Suprapubic skin (tissue), 4 donors: ENCODE measurements at places on chromosomes 3 and 15.

DNA sequence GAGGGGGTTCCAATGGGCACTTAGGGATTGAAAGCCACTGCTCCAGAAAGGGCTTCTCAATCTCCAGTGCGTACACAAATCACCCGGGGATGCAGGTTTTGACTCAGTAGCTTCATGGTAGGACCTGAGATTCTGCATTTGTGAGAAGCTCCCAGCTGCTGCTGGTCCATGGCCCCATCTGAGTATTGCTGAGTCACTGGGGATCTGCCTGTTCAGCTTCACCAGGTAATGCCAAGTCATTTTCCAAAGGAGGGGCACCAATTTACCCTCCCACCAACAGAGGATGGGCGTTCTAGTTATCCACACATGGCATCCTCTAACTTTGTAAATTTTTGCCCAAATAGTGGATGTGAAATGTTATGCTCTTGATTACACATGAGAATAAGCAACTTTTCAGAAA is 12.9 kb upstream of the CEMIP start:
- H3K27ac ChIP-seq, result no peak overlapping the region
- no peaks in the 10 kb centered on the region for H3K27me3 ChIP-seq
- H3K4me1 ChIP-seq, result no peaks in the 10 kb centered on the region
- no peak overlapping the region for H3K4me3 ChIP-seq

- DNase-seq, result no peak
- no peaks in the 10 kb centered on the region for H3K4me1 ChIP-seq
- no peaks in the 10 kb centered on the region for H3K36me3 ChIP-seq
- H3K27ac ChIP-seq, result no peak overlapping the region
These were observed 369.0 kb downstream of the ULK4 start for GRCh38 chr3:41592753-41593510.

DNA sequence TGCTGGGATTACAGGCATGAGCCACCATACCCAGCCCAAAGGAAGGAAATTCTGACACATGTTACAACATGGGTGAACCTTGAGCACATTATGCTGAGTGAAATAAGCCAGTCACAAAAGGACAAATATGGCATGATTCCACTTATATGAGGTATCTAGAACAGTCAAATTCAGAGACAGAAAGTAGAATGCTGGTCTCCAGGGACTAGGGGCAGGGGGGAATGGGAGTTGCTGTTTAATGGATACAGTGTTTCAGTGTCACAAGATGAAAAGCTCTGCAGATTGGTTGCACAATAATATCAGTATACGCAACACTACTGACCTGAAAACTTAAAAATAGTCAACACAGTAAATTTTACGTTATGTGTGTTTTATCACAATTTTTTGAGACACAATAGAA is 4.1 kb downstream of the SPATA12 start:
- DNase-seq, result peak; percentile 61
- H3K36me3 ChIP-seq, result no peaks in the 10 kb centered on the region
- H3K27me3 ChIP-seq, result no peaks in the 10 kb centered on the region

DNA sequence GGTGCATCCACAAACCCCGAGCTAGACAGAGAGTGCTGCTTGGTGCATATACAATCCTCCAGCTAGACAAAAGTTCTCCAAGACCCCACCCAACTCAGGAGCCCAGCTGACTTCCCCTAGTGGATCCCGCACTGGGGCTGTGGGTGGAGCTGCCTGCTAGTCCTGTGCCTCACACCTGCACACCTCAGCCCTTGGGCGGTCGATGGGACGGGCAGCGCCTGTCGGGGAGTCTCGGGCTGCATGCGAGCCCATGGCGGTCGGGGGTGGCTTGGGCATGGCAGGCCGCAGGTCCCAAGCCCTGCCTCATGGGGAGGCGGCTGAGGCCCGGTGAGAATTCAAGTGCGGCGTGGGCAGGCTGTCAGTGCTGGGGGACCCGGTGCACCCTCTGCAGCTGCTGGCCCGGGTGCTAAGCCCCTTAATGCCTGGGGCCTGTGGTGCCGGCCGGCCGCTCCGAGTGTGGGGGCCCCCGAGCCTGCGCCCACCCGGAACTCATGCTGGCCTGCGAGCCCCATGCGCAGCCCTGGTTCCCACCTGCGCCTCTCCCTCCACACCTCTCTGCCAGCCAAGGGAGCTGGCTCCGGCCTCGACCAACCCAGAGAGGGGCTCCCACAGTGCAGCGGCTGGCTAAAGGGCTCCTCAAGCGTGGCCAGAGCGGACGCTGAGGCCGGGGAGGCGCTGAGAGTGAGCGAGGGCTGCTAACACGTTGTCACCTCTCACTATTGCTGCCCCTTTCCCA is 31.0 kb downstream of the ZNF589 start:
- no peak overlapping the region for H3K4me3 ChIP-seq
- H3K27me3 ChIP-seq, result no peaks in the 10 kb centered on the region
- peaks cover 1% of the 10 kb centered on the region for H3K36me3 ChIP-seq
- no peak for DNase-seq
- no peak overlapping the region for H3K27ac ChIP-seq
- peaks cover 35% of the 10 kb centered on the region for H3K4me1 ChIP-seq

DNA sequence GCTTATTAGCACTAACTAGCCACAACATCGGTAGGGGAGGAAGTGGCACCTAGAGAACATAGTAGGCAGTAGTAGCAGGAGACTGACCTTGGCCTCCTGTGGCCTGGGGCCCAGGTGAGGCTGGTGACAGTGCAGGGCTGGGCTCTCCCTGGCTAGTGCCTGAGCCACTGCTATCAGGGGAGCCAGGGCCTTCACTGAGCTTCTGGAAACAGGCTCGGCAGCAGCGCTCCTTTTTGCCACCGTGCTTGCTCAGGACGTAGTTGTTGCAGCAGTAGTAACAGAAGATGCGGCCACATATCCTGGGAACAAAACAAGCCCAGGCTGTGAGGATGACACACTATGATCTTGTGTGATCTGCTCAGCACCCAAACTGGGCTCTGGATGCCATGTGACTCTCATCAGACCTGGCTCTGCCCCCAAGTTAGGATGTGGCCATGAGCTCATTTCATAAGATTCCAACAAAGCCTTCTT is 15.1 kb downstream of the CXCR6 start:
- H3K27ac ChIP-seq, result peak overlapping the region; percentile 58
- DNase-seq, result no peak
- H3K4me1 ChIP-seq, result peaks cover 8% of the 10 kb centered on the region
- H3K36me3 ChIP-seq, result peaks cover 99% of the 10 kb centered on the region

- H3K27me3 ChIP-seq, result no peaks in the 10 kb centered on the region
- no peaks in the 10 kb centered on the region for H3K4me1 ChIP-seq
- no peaks in the 10 kb centered on the region for H3K36me3 ChIP-seq
- DNase-seq, result no peak
- H3K4me3 ChIP-seq, result no peak overlapping the region
These were observed 129.2 kb upstream of the SUCLG2 start for GRCh38 chr3:67783281-67784250.

GRCh38 chr3:160754855-160755747 is 930 bp upstream of the PPM1L start:
- H3K4me1 ChIP-seq, result peaks cover 39% of the 10 kb centered on the region
- peak overlapping the region; percentile 90 for H3K27ac ChIP-seq
- H3K4me3 ChIP-seq, result peak overlapping the region; percentile 63
- no peaks in the 10 kb centered on the region for H3K36me3 ChIP-seq
- peak; percentile 93 for DNase-seq

GRCh38 chr3:87413814-87414213 is 137.4 kb upstream of the POU1F1 start:
- no peaks in the 10 kb centered on the region for H3K27me3 ChIP-seq
- no peak overlapping the region for H3K27ac ChIP-seq

- DNase-seq, result no peak
- no peaks in the 10 kb centered on the region for H3K4me1 ChIP-seq
- no peak overlapping the region for H3K27ac ChIP-seq
- H3K4me3 ChIP-seq, result no peak overlapping the region
- no peaks in the 10 kb centered on the region for H3K27me3 ChIP-seq
- no peaks in the 10 kb centered on the region for H3K36me3 ChIP-seq
These were observed 164.3 kb downstream of the ECT2 start for GRCh38 chr3:172914854-172915253.

DNA sequence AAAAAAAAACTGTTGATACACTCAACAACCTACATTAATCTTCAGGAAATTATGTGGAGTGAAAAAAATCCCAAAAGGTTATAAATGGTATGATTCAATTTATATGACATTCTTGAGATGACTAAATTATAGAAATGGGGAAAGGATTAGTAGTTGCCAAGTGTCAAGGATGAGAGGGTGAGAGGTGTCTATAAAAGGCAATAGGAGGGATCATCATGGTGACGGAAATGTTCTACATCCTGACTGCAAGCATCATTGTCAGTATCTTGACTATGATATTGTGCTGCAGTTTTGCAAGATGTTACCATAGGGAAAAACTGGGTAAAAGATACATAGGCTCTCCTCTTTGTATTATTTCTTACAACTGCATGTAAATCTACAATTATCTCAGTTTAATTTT is 125.6 kb downstream of the FRMD5 start:
- no peaks in the 10 kb centered on the region for H3K36me3 ChIP-seq
- no peak for DNase-seq
- no peak overlapping the region for H3K4me3 ChIP-seq
- no peak overlapping the region for H3K27ac ChIP-seq
- H3K4me1 ChIP-seq, result no peaks in the 10 kb centered on the region

DNA sequence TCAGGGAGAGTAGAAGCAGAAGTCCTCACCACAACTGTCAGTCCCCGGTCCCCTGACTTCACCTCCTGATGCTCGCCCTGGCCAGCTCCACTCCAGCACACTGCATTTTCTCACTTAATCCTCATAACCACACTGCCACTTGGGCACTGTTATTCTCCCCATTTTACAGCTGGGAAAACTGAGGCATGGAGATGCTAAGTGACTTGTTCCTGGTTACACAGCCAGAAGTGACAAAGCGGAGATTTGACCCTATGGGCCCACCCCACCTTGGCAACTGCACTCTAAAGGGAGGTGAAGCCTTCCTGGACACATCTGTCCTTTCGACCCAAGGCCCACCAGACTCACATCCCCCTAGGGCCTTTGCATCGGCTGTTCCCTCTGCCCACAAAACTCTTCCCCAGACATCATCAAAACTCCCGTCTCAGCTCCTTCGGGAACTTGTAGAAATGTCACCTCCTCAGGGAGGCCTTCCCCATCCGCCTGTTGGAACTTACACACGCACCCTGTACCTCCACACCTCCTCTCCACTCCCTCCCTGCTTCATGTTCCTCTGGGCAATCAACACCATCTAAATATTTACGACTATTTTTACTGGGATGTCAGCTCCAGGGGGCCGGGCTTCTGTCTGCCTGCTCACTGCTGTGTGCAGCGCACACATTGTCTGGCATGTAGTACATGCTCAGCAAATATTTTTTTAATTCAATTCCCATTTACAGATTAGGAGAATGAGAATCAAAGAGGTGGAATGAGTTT is 3.1 kb downstream of the GRIP2 start:
- H3K4me3 ChIP-seq, result no peak overlapping the region
- no peaks in the 10 kb centered on the region for H3K36me3 ChIP-seq
- DNase-seq, result no peak
- peaks cover 33% of the 10 kb centered on the region for H3K4me1 ChIP-seq
- H3K27me3 ChIP-seq, result peaks cover 8% of the 10 kb centered on the region

- DNase-seq, result no peak
- H3K27me3 ChIP-seq, result no peaks in the 10 kb centered on the region
- H3K4me1 ChIP-seq, result no peaks in the 10 kb centered on the region
- no peaks in the 10 kb centered on the region for H3K36me3 ChIP-seq
- no peak overlapping the region for H3K27ac ChIP-seq
- H3K4me3 ChIP-seq, result no peak overlapping the region
These were observed 277.6 kb downstream of the THSD4 start for GRCh38 chr15:71392861-71393283.

DNA sequence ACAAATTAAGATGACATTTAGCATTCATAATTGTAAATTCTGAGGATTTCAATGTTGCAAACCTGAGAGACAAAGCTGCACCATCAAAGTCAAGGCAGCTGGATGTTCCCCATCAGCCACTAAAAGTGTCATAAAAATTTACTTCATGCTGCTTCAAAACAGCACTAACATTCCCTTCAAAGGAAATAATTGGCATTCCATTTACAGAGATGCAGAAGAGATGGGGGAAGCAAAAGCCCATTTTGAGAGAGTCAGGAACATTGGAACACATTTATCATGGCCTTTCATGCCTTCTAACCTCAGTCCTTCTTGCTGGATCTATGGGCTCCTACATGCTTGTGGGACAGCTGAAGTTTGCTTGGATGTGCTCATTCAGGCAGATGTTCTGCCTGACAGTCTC is 6.4 kb upstream of the TMEM158 start:
- DNase-seq, result no peak
- no peak overlapping the region for H3K4me3 ChIP-seq
- H3K27ac ChIP-seq, result no peak overlapping the region
- H3K36me3 ChIP-seq, result no peaks in the 10 kb centered on the region
- peaks cover 4% of the 10 kb centered on the region for H3K27me3 ChIP-seq

DNA sequence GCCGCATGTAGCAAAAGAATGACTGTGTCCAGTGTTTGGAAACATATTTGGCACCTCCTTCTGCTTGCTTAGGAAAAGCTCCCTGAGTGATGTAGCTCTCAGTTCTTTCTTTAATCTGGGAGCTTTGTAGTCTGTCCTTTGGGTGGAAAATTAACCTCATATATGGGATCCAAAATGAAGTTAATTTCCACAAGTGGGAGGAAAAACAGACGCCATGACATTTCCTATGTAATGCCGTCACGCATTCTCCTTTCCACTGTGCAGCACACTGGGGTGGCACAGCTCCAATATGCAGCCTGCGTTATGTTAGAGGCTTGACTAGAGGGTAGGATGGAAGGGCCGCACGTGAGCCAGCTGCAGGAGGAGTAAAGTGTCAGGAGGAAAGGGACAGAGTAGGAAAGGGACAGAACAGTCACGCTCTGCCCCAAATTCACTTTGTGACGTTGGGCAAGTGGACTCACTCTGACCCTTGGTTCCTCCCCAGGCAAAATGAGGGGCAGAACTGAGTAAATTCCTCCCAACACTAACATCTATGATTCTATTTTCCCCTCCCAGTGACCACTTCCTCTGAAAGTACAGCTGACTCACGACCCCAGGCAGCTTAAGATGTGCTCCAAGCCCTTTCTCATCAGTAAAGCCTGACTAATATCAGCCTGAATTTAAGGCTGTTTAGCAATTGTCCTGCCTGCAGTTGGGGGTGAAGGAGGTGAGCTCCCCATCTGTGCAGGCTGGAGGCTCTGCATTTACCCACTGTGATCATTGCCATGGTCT is 176.5 kb upstream of the PFN2 start:
- H3K27ac ChIP-seq, result no peak overlapping the region
- H3K4me1 ChIP-seq, result no peaks in the 10 kb centered on the region
- DNase-seq, result no peak
- no peaks in the 10 kb centered on the region for H3K36me3 ChIP-seq

DNA sequence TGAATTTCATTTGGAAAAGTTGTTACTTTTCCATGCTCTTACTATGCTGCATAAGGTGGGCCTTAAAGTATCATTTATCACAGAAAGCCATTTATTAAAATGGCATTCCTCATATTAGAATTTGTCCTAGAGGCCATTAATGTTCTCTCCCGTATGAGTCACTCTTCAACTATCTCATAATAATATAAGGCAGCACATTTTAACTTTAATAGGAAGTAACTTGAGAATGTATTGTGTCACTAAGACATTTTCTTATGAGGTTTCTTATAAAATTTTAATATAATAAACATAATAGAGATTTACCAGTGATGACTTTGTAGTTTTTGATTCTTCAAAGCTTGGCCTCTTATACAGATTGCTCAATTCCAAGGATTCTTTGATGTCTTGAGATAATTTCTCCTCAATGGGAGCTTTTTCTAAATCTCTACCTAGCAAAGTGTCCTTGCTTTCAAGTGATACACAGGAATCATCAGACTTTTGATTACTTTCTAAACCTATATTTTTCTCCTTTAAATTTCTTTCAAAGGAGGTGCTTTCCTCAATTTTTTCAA is 74.7 kb downstream of the ZBBX start:
- H3K27me3 ChIP-seq, result no peaks in the 10 kb centered on the region
- no peaks in the 10 kb centered on the region for H3K36me3 ChIP-seq

- no peak for DNase-seq
- no peak overlapping the region for H3K4me3 ChIP-seq
- H3K36me3 ChIP-seq, result no peaks in the 10 kb centered on the region
- no peaks in the 10 kb centered on the region for H3K27me3 ChIP-seq
These were observed 85.1 kb downstream of the DNAJB8 start for GRCh38 chr3:128381609-128382008.
